Astrocyte of the cerebellum (primary cell): ENCODE measurements at places on chromosomes 11 and 22.

DNA sequence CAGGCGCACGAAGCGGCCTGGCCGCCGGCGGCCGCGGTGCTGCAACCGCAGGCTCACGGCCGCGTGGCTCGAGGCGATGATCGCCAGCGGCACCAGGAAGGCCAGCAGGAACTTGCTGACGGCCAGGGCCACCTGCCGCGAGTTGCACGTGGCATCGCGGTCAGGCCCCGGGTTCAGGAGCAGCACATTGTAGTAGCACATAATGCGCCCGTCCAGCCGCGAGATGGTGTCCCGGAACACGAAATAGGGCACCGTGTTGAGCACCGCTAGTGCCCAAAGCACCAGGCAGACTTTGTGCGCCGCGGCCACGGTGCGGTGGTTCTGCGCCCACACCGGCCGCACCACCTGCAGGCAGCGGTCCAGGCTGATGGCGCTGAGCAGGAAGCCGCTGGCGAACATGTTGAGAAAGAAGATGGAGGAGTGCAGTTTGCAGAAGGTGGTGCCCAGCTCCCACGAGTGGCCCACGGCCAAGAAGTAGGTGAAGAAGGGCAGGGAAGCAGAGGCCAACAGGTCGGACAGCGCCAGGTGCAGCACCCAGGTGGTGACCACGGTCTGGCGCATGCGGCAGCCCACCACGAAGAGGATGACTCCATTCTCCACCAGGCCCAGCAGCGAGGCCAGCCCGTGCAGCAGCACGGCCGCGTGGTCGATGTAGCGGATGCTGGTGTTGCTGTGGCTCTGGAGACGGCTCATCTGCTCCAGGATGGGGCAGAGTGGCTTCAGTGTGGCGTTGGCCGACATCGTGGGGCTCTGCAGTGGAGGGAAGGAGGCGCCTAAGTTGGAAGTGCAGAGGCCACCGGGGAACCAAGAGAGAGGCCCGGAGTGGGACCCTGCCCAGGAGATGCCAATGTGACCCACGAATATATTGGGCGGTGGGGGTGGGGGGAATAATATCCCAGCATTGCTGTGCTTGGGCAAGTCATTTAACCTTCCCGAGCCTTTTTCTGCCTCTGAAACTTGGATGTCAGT is 2.5 kb downstream of the PTGDR2 start:
- no peak for DNase-seq

DNA sequence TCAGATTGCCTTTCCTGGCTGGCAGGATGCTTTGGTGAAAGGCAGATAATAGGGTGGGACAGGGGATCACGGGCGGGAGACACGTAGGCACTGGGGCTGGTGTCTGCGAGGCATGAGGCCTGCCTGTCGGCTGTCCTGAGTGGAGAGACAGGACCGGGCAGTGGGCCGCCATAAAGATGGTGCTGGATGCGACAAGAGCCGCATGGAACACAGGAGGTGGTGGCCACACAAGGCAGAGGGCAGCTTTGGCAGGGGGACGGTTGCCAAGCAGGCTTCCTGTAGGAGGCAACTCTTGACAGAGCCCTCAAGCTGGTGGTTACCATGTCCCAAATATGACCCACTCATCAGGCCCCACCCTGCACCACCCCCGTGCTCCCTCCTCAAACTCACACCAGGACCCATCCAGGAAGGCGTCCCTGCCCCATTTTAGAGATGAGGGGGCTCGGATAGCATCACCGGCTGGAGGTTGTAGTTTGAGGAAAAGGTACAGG is 4.9 kb upstream of the PPARA start:
- DNase-seq, result no peak

GRCh38 chr22:28410050-28410816 is 269.4 kb downstream of the TTC28 start:
- DNase-seq, result peak; percentile 38

DNA sequence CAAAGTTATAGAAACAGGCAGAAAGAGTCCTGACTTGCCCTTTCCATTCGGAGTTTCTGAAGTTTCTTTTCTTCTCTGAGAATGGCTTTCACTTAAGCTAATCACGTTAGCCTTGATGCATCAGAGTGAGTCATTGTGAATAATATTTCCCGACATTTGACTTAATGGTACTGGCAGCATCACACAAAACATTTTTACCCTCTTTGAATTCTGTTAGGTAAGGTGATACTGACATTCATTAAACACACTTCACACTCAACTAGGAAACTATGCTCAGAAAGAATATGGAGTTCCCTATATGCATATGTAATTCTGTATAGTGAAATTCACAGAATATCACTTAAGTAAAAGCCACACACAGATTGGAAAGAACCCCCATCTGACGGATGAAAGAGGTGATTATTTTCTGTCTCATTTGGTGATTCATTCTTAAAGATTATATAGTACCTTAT is 120.8 kb upstream of the ARHGAP20 start:
- no peak for DNase-seq

DNA sequence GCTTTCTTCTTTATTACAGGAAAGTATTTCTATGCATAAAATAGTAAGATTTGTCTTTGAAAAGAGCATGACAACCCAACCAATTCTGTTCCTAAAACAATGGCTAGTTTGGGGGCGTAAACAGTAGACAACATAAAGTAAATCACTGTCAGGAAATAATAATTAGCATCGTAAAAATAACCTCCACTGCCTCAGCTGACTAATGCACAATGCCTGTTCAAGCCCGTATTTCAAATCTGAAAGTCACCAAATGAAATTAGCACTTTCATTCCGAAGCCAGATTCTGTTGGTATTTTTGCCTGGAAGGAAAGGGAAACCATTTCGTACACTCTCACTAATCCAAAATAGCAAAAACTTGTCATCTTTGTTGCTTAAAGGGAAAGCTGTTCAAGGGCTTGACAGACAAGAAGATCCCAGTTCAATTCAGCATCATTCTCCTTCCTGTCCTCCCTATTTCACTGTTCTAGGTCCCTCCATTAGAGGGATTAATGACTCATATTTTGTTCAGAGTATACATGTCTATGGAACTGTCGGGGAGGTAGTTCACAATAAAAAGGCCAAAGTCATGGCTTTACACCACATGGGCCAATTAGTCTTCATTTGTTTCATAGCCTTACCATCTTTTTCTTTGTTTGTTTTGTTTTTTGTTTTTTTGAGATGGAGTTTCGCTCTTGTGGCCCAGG is 154.7 kb downstream of the CADM1 start:
- DNase-seq, result no peak

- DNase-seq, result no peak
Measured at GRCh38 chr11:106999196-106999595, 19.1 kb downstream of the GUCY1A2 start.
